Activated naive CD8-positive, alpha-beta T cell treated with anti-CD3 and anti-CD28 coated beads, Interleukin-2, amount 10 ng/mL, durations not matched to agents 7 days and 5 days (primary cell): ENCODE measurements at places on chromosomes 4 and X.

- DNase-seq = no peak
These were observed 524.9 kb upstream of the HTR2C start for GRCh38 chrX:114058988-114059418.

GRCh38 chr4:183192571-183192970, 93.5 kb downstream of the WWC2 start:
- no peak for DNase-seq

GRCh38 chr4:128709268-128709667, 100.2 kb upstream of the JADE1 start:
- no peak for DNase-seq

DNA sequence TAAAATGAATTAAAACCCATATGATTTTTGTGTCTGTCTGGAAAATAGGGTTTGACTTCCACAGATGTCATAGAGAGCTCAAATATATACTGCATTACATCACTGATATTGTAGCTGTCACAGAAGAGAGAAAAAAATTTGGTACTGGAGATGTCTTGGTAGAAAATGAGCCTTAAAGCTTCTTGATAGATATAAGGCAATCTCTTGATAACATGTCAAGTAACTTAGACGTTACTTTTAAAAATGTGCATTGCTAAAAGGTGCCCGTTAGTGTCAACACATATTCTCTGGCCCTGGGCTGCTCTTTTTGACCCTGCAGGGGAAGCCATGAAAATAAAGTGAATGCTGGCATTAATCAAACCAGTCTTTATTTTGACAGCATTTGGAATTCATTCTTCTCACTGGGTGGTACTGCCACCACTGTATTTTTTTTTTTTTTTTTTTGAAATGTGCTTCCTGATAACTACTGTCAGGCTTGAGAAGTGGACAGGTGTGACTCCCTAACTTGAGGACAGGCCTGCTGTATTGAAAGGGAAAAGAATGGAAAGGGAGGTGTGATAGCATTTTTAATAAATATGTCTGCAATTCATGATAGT, 53.0 kb upstream of the RAPGEF2 start:
- DNase-seq = no peak
